Activated T-helper 1 cell treated with anti-CD3 and anti-CD28 coated beads, Interleukin-2, amount 50 U/mL, for 16 hours (primary cell): ENCODE measurements at places on chromosomes 3 and 15.

DNA sequence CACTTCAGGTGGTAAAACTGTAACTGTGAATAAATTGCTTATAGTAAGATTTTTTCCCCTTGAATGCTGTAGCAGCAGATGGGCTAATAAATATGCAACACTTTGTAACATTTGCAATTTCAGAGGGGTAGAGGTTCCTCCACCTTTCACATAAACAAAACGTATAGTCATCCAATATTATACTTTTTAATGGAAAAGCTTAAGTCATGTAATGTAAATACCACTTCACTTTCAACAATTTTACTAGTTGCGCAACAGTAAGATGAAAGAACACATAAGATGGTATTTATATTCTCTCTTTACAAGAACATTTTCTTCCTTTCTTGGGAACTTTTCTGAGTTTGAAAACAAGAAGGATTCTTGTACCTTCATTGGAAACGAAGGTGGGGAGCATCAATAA, 56.6 kb upstream of the FAM3D start:
- DNase-seq = no peak

- no peak for DNase-seq
Observed at GRCh38 chr3:32440611-32441350, 49.1 kb downstream of the CMTM7 start.

GRCh38 chr3:116899253-116899652, 189.7 kb downstream of the TUSC7 start:
- no peak for DNase-seq

GRCh38 chr3:141491081-141491480, 4.3 kb downstream of the RASA2 start:
- DNase-seq = no peak

- DNase-seq = no peak
Observed at GRCh38 chr3:117798221-117798620, 1088.6 kb downstream of the TUSC7 start.
